ENCODE measurements at places on chromosomes 3 and 15.
A peak's percentile ranks its signal among the peaks of the same experiment; 100 is the strongest.

- DNase-seq: no peak
Measured at GRCh38 chr3:167466966-167467365, 6.9 kb downstream of the SERPINI2 start.

DNA sequence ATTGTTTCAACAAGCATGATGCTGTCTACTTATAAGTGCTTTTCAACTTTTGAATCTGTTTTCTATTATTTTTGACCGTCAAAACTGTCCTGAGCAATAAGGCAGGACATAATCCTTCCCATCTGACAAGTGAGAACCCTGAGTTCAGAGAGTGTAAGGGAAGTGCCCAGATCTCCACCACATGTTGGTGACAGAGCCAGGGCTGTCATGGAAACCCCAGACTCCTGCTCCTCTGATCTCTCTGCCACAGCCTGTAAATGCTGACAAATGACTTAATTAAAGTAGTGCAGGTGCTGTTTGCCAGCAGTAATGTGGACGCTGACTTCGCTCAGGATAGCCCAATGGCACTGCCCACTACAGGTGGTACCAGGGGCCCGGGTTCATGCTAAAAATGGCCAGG lies 40.3 kb downstream of the SPSB4 start:
- DNase-seq: no peak

DNA sequence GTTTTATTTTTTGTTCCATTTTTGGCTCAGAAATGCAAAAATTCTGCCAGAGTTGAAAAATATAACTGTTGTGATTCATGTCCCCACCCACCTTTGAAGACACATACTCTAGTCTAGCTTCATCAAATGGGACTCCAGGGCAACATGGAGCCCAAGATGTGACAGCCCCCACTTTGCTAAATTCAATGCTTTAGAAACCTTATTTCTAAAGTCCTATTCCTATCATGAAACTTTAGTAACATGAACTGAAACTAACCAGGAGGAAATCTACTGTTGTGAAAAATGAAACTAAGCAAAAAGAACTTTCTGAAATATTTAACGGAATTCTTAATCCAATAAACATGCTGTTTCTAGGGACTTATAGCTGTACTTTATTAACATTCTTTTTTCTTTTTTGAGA lies 20.3 kb downstream of the UBP1 start:
- no peak for DNase-seq

- no peak for DNase-seq
Measured at GRCh38 chr3:101102678-101103296, 109.6 kb upstream of the ABI3BP start.

GRCh38 chr3:171444001-171444690 lies 16.1 kb downstream of the TNIK start:
- DNase-seq: no peak

DNA sequence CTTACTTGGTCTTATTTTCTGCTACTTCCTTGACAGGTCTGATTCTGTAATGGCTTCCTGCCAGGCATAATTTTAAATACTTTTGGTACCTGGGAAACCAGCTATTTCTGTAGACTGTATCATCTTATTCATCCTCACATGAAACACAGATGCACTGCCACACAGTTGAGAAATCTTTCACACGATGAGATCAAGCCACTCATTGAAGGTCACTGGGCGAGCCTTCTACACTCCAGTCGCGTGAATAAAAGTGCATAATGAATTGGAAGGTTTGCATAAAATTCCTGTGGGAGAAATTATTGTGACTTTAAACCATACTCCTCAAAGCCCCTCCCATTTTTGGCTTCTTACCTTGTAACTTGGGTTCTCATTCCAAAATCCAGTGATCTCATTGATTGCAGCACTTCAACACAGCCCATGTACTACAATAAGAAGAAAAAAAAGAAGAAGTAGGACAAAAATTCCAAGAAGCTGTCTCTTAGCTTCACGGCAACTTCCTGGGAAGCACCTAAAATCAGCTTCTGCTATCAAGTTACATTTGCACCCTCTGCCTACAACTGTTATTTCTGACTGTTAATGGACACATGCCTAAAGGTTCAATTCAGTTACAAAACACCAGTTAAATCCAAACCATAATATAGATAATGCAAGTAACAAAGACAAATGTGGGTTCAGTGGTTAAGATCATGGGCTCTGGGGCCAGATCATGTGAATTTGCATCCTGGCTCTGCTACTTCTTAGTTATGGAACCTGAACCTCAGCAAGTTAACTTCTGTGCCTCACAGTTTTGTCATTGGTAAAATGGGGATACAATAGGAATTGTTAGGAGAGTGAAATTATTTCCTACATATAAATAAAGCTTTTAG lies 39.0 kb downstream of the SHC4 start:
- DNase-seq: no peak

- DNase-seq: no peak
Measured at GRCh38 chr3:9627901-9628633, 21.2 kb upstream of the MTMR14 start.

- DNase-seq: no peak
Measured at GRCh38 chr3:164407111-164407510, 671.2 kb downstream of the SI start.

- DNase-seq: peak; percentile 75
Measured at GRCh38 chr3:186930641-186931531, 560 bp downstream of the ST6GAL1 start.

DNA sequence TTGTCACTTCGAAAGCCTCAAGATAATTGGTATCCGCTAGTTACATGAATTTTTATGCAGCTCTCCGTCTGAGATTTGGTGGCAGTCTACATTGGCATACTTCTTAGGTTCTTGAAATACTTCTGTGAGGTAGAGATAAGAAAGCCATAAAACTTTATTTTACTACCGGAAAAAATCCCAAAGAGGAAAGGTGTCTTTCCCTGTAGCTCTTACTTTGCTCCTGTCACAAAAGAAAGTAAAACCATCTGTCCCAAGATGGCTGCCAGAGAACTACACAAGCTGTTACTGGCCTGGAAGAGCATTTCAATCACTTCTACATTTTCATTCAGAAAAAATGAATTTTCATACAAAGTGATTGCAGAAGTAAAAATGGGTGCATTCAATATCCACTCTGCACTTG lies 214.8 kb upstream of the ST8SIA2 start:
- no peak for DNase-seq

- no peak for DNase-seq
Measured at GRCh38 chr15:67510597-67511190, 10.2 kb upstream of the C15orf61 start.

GRCh38 chr3:194875581-194876402 lies 190.1 kb downstream of the FAM43A start:
- no peak for DNase-seq

DNA sequence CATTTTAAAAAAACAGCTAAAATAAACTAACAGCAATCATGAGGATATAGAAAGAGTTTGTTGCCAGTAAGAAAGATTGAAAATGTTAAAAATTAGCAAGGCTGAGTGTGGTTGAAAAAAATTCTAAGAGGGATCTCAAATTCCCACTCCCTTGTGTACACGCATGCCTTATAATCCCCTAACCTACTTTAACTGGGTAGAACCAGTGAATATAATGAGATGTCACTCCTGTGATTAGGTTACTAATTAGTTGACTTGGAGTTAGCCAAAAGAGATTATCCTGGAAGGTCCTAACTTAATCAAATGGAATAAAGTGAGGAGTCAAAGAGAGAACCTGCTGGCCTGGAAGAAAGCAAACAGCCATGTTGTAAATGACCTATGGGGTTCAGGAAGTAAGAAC lies 286.0 kb upstream of the TGFBR2 start:
- DNase-seq: no peak

DNA sequence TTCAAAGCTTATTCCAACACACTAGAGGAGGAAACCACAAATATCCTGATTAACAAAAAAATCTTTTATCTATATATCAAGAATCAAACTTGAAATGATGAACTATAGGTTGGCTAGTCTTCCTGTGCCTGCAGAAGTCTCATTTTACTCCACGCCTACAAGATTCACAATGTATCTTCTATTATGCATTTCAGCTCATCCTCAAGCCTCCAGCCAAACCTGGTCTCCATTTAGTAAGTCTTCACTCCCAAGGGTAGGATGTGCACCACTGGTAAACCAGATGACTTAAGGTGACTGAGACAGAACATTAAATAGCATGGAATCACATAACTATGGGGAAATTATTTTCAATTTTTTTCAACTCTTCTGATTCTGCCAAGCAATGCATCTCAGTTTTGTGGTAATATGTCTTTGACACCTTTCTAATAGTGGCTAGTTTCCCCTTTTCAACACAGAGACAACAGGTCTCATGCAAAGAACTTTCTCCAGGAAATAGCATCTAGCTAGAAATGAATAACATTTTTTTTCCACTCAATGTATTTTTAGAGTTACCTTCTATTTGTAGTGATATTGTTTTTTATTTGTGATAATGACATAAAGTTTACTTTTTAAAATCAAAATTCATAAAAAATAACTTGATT lies 166.9 kb downstream of the TNIK start:
- DNase-seq: no peak

DNA sequence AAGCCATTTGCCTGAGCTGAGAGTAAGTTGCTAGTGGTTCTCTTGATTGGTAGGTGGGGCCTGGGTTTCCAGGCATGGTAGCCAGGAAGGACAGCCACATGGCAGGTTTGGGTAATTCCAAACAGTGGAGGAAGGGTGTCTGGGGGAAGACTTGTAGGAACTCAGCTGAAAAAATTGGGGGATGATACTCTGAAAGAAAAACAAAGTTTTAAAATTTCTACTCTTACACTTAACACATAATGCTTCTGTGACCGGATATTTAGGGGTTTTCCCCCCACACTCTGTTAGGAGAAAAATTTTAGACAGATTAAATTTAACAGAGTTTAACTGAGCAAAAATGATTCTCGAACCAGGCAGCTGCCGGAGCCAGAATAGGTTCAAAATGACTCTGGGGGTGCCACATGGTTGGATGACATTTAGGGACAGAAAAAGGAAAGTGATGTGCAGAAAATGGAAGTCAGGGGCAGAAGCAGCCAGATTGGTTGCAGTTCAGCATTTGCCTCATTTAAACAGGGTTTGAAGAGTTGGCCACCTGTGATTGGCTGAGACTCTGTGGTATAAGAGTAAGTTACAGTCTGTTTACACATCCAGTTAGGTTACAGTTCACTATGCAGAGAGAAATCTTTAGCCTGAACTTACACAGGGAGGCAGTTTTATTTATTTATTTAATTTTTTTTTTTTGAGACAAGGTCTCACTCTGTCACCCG lies 8.1 kb downstream of the B2M start:
- DNase-seq: peak; percentile 76

- no peak for DNase-seq
Measured at GRCh38 chr15:64251658-64252057, 88.8 kb upstream of the PPIB start.
